Heart right ventricle (tissue), 16 donors: ENCODE measurements at places on chromosomes 1 and 21. TPM values are rescaled to one million over a fixed set of nuclear protein-coding genes. Genes with fewer than 3 reads are reported as not detected.

The NBPF3 gene
- total RNA-seq: 3.3 TPM

GRCh38 chr1:2152954-2153353, 41.6 kb downstream of the FAAP20 start:
- DNase-seq: no peak

GRCh38 chr21:26686278-26686677, 113.2 kb upstream of the CYYR1 start:
- DNase-seq: no peak

The CLDN8 gene
- total RNA-seq: not detected

- DNase-seq: no peak
These were observed 881.4 kb upstream of the B3GALT2 start for GRCh38 chr1:194067772-194068171.
